ENCODE measurements at places on chromosomes 11 and 22.

DNA sequence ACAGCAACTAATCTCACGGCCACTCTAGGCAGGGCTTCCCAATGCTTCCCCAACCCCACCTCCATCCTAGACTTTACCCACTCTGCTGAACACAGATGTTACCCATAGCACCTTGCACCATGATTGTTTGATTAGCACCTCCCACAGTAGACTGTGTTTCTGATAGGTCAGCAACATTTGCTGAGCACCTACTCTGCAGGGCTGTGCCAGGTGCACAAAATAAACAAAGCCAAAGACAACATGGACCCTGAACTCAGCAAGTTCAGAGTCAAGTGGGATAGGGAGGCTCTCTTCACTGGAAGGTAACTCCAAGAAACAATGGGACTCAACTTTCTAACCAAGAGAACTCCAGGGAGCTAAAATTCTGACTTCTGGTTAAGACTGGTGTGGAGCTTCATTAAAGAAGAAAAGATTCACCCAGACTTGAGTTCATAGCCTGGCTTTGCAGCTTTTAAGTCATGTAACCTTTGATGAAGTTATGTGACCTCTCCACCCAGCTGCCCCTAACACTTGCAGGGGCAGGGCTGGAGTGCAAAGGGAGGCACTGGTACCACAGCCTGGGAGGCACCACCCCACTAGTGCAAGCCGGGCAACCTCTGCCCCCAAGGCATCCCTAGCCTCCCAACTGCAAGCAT lies 6.7 kb upstream of the RTN4RL2 start:
- DNase-seq, result no peak

DNA sequence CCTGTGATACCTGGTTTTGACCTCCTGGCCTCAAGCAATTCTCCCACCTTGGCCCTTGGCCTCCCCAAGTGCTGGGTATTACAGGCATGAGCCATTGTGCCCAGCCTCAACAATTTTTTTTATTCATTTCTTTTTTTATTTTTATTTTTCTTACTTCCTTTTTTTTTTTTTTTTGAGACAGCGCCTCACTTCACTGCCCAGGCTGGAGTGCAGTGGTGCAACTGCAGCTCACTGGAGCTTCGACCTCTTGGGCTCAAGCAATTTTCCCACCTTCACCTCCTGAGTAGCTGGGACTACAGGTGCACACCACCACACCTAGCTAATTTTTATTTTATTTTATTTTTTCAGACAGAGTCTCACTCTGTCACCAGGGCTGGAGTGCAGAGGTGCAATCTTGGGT lies 25.5 kb upstream of the CECR2 start:
- no peak for DNase-seq

DNA sequence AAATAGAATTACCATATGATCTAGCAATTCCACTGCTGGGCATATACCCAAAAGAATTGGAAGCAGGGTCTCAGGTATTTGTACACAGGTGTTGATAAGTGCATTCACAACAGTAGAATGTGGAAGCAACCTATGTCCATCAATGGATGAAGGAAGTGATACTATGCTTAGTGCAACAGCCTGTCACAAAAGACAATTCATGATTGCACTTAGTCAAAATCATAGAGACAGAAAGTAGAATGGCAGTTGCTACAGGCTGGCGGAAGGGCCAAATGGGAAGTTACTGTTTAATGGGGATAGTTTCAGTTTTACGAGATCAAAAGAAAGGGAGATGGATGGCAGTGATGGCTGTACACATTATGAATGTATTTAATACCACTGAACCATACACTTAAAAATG lies 42.0 kb downstream of the SGSM3 start:
- DNase-seq, result no peak

GRCh38 chr11:60701469-60701818 lies 2.0 kb downstream of the MS4A8 start:
- DNase-seq, result no peak

DNA sequence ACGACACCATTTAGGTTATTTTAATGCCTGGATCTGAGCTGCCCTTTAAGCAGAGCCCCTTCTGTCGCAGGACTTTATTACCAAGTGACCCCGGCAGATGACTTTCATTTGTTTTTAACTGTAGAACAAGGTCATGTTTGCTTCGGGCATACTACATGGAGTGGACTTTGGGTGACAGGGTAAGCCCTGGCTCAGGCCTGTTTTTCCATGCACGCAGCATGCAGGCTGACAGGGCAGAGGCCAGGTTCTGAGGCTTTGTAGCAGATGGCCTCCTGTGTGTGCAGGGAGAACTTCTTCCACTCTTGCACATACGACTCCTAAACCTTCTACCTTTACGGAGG lies 50.5 kb downstream of the SNX19 start:
- DNase-seq, result peak; percentile 48

- DNase-seq, result no peak
Observed at GRCh38 chr11:36012455-36012854, 68.6 kb downstream of the LDLRAD3 start.

DNA sequence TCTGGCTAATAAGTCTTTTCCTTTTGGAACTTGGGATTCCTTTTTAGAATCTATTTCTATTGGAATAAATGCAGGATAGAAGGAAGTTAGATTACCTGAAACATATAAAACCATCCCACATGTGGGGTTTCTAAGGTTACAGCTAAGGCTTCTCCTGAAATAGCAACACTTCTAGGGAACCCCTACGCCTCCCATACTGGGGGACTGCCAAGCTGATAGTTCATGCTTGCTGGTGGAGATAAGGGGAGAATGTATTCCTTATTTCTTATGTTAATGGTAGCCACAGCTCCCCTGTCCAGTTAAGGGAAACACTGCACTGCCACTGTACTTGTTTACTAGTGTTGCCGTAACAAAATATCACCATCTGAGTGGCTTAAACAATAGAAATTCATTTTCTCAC lies 1189.6 kb downstream of the LRRC4C start:
- DNase-seq, result no peak

GRCh38 chr11:68306636-68307035 lies 5.8 kb upstream of the LRP5 start:
- no peak for DNase-seq

- no peak for DNase-seq
Observed at GRCh38 chr11:8531312-8531711, 62.7 kb downstream of the STK33 start.

DNA sequence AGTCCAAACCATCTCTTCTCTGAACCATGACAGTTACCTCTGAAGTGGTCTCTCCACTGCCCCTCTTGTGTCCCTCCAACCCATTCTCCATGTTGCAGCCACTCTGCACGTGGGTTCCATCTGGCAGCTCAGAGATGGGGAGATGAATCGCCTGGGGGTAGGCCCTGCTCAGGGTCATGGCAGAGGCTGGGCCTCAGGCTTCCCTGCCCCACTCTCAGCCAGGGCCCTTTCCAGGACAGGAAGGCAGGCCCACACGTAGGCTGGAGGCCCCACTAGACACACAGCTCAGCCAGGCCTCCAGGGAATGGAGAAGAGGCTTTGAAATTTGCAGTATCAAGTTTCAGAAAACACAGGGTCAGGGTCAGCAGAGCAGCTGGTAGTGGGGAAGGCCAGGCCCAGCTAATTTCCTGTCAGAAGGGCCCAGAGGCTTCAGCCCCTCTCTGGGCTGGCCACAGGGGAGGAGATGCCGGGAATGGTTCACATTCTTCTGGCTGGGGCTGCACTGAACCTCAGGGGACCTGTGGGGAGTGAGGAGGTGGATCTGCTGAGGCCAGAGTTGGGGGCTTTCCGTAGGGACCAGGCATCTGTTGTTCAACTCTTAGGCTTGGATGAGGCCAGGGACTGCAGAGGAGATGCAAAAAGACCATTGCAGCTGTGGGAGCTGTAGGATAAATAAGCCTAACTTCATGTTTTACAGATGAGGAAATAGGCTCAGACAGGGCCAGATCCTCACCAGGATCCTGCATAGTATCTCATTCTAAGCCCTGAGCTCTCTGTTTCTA lies 101.6 kb downstream of the SWAP70 start:
- DNase-seq, result peak; percentile 35

DNA sequence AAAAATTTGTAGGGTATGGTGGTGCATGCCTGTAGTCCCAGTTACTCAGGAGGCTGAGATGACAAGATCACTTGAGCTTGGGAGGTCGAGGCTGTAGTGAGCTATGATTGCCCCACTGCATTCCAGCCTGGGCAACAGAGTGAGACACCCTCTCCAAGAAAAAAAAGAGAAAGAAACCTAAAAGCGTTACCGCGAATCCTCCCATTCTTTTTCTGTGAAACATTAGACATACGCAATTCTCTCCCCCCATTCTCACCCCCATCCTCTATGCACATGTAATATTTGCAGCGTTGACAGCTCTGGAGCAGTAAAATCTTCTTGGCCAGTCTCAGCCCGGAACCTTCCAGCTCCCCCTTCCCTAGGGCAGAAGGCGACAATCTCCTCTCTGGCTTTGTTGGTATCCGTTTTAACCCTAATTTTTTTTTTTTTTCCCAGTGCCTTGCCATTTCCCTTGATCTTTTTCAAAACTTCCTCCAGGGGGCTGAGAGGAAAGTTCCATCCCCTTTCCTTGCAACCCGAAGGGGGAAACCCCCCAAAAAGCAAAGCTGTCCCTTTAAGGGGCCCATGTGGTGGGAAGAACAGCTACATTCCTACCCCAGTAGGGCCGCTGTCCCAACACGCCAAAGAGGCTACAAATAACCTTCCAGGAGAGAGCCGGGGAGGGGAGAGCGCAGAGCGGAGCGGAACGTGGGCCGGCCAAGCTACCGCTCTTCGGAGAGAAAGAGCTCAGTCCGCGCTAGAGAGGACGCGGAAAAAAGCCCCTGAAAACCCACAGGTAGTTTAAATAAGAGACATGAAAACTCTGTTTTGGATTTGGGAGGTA lies 1.9 kb downstream of the LRP4 start:
- DNase-seq, result peak; percentile 66

GRCh38 chr11:93432247-93432646 lies 101.7 kb downstream of the DEUP1 start:
- DNase-seq, result no peak

GRCh38 chr11:10868352-10868751 lies 10.5 kb upstream of the ZBED5 start:
- DNase-seq, result no peak

GRCh38 chr11:129917231-129917630 lies 21.9 kb upstream of the NFRKB start:
- DNase-seq, result no peak

- DNase-seq, result no peak
Observed at GRCh38 chr11:204587-205109, 2.6 kb downstream of the BET1L start.

- DNase-seq, result no peak
Observed at GRCh38 chr11:62142921-62143320, 19.1 kb downstream of the INCENP start.

DNA sequence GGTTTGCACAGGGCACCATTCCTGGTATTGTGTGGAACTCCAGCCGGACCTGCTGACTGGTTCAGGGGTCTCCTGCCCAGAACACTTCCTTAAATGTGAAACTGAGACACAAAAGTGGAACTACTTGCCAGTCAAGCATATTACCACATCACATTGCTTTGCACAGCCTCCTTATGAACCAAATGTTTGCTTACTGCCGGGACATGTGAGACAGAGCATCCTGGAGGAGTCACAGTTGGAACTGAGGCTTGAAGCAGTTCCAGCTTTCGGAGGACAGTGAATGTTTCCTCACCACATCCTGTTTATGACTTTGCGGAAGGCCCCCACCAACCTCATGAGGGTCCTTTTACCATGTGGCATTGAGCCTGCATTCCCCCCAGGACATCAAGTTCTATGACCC lies 105.8 kb upstream of the ARHGAP42 start:
- DNase-seq, result no peak

GRCh38 chr11:25981998-25982397 lies 349.9 kb upstream of the ANO3 start:
- no peak for DNase-seq

DNA sequence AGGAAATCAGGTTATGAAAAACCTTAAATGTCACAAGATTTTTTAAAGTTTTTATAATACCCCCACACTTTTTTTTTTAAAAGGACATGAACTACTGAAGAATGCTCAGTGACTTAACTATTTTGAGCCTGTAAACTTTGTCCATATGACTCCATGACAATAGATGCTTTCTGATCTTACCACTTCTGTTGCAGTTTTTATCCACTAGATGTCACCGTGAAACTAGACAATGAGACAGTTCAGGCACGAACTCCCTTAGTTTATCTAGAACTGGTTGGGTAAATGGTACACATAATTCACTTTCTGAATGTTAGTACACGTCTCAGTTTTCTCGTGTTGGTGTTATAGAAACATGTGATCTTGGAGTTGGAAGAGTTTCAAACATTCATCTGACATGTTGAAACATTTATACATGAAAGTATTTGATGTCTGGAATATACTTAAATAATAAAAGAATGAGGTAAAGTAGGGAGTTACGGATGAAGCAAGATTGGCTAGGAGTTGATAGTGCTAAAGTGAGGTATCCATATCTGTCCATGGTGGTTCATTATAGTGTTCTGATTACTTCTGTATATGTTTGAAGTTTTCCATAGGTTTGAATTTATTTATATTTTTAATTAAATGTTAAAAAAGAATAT lies 8.1 kb downstream of the CCDC15 start:
- peak; percentile 76 for DNase-seq

DNA sequence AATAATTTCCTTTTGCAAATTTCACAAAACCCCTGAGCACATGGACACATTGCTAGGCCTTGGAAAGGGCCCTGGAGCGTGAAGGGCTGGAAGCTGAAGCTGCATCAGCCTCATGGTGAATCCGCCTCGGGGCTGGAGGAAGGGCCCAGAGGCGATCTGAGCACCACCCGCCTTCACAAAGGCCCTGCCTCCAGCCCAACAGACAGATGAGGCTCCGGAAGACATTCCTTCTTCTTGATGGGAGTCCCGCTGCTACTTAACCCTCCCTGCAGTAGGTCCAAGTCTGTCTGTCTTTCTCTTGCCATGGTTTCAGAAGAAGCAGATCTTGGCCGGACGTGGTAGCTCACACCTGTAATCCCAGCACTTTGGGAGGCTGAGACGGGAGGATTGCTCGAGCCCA lies 16.5 kb downstream of the ARRB1 start:
- DNase-seq, result no peak

DNA sequence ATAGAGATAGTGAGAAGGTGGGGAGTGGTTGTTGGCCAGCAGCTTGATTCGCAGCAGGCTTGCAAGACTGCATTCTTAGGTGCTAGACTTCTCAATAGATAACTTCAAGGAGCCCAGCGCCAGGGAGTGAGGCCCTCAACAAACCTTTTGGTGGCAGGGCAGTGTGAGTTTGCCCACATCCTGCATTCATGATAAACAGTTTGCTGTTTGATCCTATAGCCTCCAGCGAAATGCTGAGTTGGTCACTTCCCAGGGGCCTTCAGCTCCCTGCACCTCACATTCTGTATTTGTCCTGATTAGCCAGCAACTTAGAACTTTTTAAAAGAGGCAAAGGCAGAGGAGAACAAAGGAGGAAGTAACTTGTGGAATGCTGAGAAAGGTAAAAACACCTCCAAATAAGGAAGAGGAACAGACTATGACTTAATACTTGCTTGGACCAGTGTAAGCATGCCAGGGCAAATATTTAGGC lies 25.1 kb downstream of the OR10A6 start:
- peak; percentile 78 for DNase-seq

GRCh38 chr22:40308999-40309573 lies 37.2 kb upstream of the ADSL start:
- DNase-seq, result no peak

DNA sequence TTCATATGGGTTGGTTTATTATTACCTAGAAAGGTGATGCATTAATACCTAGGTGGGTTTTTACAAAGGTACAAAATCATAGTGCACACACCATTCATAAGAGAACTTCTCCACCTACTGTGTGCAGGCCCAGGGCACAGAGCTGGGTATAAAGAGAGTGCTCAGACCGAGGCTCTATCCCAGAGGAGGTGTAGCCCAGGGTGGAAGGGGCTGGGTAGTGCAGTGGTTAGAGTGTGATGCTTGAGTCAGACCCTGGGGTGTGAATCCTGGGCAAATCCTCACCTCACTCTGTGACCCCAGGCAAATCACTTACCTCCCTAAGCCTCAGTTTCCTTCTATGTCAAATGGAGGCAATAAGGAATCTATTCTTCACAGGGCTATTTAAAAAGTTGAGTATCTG lies 32.2 kb downstream of the PARVG start:
- DNase-seq, result no peak
